ENCODE measurements at places on chromosomes 3 and 15. TPM values are rescaled to one million over a fixed set of nuclear protein-coding genes. Genes with fewer than 3 reads are reported as not detected.

Gene GOLGA8G
- not detected for total RNA-seq

Gene SUSD5
- total RNA-seq, result 10.1 TPM

Gene AADACL2
- total RNA-seq, result not detected

- DNase-seq, result no peak
Observed at GRCh38 chr3:174266476-174266875, 592.7 kb upstream of the NAALADL2 start.

DNA sequence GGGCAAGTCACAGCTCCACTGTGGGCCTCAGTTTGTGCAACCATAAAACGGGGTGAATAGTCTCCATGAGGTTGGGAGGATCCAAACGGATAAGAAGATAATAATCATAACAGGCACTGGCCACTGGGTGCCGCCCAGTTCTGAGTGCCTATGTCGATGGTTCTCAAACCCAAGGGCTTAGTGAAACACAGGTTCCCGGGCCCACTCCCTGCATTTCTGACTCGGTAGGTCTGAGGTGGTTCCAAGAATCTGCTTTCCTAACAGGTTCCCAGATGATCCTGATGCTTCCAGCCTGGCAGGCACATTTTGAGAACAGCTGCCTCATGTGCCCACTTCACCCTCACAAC lies 21.2 kb downstream of the ALS2CL start:
- DNase-seq, result no peak

DNA sequence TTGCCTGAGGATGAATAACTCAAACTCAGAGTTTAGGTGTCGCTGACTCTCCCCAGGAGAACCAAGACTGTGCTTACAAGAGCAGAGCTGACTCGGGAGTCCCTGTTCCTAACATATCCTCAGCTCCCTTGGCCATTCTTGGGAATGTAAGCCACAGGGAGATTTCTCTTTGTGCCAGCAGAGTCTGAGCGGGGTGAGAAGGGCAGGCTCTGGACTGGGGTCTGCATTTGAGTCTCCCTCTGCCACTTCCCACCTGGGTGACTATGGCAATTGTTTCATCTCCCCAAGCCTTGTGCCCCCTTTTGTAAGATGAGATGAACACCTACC lies 126.0 kb downstream of the ADAMTS17 start:
- no peak for DNase-seq

DNA sequence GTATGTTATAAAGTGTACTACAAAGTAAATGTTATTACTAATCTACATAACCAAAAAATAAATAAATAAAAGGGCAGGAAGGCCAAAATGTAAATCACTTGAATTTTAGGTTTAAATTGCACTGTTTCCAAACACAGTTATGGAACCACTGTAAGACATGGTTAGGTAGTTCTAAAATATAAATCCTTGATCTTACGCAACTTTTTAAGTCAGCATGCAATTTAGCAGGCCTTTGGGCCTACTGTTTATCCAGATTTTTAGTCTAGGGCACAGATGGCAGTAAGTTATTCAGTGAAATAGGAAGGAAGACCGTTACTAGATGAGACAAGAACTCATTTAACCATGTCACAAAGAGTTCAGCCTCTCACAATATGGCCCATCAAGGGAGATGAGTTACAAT lies 187.4 kb upstream of the SLC2A2 start:
- DNase-seq, result no peak

- DNase-seq, result no peak
Observed at GRCh38 chr15:74175271-74176191, 2.0 kb downstream of the ISLR start.

Measured in myocyte (in vitro differentiated cells).